CD4-positive, alpha-beta memory T cell (primary cell): ENCODE measurements at places on chromosomes 13 and 19.

GRCh38 chr13:37966266-37966665, 96.7 kb upstream of the TRPC4 start:
- DNase-seq: no peak

DNA sequence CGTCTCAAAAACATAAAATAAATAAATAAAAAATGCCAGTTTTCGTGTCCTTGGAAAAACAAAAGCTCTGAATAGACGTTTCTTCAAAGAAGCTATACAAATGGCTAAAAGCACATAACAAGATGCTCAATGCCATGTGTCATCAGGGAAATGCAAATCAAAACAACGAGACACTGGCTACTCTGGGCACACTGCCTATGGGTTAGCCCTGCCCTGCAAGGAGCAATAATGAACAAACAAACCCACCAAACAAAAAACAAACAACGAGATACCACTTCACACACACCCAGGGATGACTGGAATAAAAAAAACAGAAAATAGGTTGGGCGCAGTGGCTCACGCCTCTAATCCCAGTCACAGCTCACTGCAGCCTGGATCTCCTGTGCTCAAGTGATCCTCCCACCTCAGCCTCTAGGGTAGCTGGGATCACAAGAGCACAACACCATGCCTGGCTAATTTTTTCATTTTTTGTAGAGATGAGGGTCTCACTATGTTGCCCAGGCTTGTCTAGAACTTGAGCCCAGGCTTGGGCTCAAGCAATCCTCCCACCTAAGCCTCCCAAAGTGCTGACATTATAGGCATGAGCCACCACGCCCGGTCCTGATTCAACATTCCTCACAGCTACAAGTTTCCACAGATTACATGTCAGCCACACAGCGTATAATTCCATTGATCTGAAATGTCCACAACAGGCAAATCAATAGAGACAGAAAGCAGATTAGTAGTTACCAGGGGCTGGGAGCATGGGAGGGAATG, 15.5 kb upstream of the ISYNA1 start:
- no peak for DNase-seq

DNA sequence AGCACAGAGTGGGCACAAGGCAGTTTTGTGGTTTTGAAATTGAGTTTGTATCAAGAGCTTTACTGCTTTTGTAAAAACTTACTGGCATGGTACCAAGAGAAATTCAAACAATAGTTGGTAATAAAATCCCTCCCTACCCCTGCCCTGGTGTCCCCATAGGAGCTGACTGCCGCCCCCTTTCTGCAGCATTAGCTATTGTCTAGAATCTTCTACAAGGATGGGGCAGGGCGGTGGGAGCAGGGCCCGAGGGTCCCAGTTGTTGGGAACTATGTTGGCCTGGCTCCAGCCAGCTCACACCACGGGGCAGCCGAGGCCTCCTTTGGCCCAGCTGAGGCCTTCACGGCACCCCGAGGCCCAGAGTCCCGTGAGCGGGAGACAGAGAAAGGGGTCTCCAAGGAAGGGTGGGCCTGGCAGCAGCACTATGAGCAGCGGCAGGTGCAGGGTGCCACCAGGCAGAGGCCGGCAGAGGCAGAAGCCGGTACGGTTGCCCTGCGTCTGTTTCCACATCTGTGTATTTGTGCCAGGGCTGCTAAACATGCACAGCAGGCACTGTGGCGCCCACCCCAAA, 57.9 kb downstream of the KDM4B start:
- DNase-seq: no peak

DNA sequence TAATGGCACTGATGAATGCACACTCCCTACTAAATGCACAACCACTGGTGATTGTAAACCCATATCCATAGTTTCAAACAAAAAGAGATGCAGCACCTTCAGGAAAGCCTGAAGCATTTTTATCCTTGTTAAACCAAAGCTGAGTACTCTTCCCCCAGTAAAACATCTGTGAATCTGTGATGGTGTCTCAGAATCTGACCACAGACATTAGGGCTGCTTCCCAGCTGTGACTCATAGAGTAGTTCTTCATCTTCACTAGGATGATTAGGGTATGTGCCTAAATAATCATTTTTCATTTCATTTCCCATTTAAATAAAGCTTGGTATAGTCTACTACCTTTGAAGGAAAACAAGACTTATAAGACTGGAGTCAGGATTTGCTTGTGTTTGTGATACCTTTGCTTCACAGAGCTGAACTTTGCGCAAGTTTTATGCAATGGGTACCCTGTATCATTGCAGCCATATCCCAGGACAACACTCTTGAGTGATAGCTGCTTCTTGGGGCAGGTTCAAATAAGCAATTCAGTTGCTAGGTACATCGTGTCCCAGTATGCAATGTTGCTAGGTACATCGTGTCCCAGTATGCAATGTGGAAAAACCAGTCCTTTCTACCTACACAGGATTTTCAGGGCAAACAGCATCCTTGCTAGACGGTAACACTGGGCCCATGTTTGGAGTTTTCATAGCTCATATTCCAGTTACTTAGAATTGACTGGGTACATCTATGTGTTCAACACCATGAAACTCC, 277.1 kb downstream of the IRS2 start:
- DNase-seq: no peak

GRCh38 chr19:16069813-16070365, 6.4 kb upstream of the TPM4 start:
- no peak for DNase-seq
